ENCODE measurements at places on chromosomes 3 and 15. TPM values are rescaled to one million over a fixed set of nuclear protein-coding genes. Genes with fewer than 3 reads are reported as not detected.

GRCh38 chr3:125062904-125063618 lies 7.3 kb upstream of the HEG1 start:
- DNase-seq: no peak

DNA sequence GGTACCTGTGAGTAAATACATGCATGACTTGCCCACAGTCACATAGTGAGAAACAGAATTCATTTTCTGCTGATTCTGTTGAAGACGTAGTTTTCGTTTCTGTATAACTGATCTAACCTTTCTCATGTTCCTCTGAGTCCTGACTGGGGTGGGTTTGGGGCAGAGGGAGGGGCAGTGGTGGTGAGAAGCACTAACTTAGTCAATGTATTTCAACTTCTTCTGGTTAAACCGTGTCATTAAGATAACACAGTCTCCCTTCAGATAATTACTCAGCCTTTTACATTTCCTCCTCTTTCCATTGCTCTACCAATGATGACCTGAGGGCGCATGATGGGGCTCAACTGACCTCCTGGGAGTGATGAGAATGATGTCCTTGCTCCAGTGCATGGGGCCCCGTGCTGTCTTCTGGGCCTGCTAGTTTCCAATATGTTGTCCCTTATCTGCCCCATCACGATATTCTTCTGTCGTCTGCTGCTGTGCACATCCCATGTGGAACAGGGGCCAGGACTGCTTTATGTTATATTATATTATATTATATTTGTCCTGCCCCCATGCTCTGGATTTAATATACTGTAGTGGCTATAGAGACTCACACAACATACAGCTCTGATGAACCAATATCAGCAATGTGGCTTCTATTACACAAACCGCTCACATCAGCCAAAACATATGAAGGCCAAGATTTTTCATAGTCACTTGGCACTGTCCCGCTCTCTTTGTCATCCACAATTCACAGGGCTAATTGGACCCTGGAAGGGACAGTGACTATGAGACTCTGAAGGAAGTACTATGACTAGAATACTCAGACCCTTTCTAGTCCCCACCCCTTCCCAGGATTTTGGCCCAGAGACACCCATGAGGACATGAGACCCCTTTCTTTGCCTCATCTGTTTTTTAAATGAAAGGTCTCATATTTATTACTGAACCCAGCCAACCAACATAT lies 407.1 kb upstream of the MCTP2 start:
- no peak for DNase-seq

DNA sequence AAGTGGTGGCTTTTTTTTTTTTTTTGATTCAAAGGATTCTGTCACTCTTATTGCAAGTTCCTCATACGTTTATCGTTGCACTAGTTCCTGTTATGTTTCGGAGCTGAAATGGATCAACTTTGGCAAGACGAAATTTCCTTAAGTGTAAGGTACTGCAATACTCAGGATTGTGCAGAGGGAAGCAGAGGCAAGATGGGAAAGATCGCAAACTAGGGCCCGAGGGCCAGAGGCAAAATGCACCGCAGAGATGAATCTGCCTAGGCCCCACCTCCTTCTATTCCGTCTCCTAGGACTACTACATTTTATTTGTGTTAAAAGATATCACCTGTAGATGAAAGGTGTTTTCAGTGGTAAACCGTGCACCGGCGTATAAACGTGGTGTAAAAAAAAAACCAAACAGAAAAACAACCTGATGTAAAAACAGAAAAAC lies 331 bp downstream of the RNU6-1 start:
- DNase-seq: peak; percentile 71

- DNase-seq: no peak
These were observed 298.3 kb upstream of the NR2E3 start for GRCh38 chr15:71511796-71512681.

DNA sequence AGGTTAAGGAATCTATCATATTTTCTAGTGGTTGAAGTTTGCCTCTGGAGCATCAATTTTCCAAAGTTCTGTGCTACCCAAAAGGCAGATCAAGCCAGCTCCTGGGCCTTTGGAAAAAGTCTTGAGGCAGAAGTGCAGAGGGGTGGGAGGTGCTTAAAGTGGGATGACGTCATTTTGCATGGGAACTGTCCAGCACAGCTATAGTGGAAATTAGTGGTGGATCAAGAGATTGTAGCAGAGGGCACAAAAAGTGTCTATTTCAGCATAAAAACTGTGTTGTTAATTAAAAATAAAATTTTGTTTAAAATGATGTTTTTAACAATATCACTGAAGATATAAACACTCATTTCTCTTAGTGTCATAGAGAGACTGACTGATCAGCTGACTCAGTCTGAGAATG lies 221.9 kb downstream of the LRRN1 start:
- DNase-seq: no peak

GRCh38 chr15:77633913-77634265 lies 1.2 kb upstream of the LINGO1 start:
- DNase-seq: no peak

- no peak for DNase-seq
These were observed 128.3 kb upstream of the RGMA start for GRCh38 chr15:93217343-93217742.

Gene GOLGA6B
- total RNA-seq: not detected

Gene ATP13A5
- not detected for total RNA-seq

Gene GOLGA8R
- total RNA-seq: 2.4 TPM

Gene PCSK6
- 2.6 TPM for total RNA-seq

Gene IDH3A
- 54.4 TPM for total RNA-seq
